ENCODE measurements at places on chromosomes 11 and 22.

DNA sequence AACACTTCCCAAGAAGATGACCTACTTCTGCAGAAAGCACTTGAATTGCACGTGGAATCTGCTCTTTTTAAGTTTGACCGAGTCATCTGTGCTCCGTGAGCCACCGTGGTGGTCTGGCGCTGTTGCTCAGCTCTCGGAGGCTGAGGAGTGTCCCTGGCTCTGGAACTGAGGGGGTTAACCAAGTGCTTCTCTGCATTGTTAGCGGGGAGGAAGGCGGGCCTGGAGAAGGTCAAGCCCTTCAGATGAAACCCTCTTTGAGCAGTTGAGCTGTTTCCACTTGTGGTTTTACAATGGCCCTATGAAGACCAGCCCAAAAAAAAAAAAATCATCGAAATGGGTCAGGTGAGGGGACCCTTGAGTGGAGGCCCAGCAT is 286.4 kb downstream of the NTM start:
- no peak for DNase-seq

GRCh38 chr11:91272089-91272488 is 952.5 kb upstream of the FAT3 start:
- no peak for DNase-seq

- DNase-seq, result no peak
Measured at GRCh38 chr11:30605036-30605605, 19.0 kb upstream of the MPPED2 start.

DNA sequence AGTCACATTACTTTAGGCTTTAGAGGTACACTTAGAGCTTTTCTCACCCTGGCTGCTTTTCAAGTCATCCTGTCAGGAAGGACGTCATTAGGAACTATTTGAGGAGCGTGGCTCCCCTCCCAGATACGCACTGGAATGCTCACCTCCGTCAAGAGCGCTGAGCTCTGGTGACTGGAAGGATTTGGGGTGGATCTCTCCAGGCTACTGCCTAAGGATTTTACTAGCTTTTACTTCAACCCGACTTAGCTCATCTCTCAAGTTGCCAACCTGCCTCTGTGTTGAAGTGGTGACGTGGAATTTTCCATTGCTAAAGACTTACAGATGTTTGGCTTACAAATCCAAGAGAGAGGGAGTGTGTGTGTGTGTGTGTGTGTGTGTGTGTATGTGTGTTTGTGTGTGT is 355.3 kb upstream of the CCDC90B start:
- no peak for DNase-seq

GRCh38 chr11:64849598-64850356 is 5.3 kb upstream of the CDC42BPG start:
- DNase-seq, result no peak

DNA sequence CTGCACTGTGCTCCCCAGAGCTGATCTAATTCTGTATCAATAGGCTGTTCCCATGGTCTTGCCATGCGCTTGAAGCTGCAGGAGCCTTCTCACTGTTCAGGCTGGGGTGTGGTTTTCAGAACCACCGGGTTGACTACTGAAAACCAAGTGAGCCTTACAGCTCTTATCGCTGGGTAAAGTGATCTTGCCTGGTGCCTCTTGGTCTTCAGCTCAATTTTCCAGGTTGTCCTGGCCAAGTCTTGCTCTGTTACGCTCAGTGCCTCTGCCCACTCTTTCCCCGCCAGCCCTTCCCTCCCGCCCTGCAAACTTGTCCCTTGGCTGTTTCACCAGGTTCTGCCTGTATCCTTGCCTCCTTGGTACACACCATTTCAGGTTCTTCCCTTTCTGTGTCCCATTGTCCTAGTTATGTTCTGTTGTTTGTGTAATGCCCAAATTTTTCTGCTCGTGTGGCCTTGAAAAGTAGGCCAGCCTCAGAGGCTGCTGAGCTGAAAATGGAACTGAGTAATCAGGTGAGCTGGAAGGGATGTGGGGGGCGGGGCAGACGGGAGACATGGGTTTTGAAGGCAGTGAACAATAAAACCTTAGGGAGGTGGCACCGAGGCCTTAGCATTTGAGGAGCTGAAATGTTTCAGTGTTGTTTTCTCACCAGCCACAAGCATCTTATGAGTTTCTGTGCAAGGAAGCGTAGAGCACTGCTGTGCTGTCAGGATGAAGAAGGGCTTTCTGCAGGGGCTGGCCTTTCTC is 11.2 kb downstream of the PEX26 start:
- no peak for DNase-seq

DNA sequence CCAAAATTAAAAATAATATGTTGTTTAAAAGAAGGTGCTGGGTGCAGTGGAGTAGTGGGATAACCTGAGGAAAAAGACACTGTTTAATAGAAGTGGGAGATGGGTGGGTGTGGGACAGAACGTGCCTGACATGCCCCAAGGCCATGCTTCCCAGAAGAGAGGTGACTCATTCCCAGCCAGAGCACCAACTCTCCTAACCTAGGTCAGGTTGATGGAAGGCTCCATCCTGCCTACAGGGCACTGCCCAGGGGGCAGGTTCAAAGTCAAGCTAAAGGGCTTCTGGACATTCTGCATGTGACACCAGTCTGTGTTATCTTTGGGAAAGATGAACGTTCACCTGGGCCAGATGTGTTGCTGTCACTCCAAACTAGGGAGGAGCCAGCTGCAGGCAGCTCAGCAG is 453.1 kb downstream of the SOX6 start:
- DNase-seq, result no peak

DNA sequence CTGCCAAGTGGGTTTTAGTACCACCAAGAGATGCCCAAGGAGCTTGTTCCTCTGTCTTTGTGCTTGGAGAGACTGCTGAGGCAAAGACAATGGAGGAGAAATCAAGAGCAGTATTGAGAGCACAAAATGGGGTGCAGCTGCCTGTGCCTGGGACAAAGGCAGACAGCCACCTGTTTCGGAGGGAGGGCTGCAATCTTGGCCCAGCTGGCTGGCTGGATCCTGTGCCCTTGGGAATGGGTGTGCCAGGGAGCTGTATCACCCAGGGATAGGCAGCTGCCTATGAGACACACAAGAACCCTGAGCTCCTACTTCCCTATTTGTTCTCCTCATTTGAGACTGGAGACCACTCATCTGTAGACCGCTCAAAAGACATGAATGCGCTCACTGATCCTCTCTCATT is 23.3 kb upstream of the CHRM4 start:
- no peak for DNase-seq

GRCh38 chr11:73612601-73613140 is 14.8 kb upstream of the FAM168A start:
- DNase-seq, result no peak

DNA sequence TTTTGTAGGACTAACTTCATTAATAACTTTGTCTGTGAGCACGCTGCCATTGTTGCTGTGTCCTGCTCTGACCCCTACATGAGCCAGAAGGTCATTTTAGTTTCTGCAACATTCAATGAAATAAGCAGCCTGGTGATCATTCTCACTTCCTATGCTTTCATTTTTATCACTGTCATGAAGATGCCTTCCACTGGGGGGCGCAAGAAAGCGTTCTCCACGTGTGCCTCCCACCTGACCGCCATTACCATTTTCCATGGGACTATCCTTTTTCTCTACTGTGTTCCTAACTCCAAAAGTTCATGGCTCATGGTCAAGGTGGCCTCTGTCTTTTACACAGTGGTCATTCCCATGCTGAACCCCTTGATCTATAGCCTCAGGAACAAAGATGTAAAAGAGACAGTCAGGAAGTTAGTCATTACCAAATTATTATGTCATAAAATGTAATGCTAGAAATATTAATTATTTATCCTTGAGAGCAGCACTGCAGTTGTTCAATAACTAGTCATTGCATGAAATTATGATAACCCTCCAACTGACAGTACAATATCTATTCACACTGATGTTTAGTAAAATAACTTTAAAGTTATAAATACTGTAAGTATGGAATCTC is 46.4 kb upstream of the OR5D13 start:
- no peak for DNase-seq

DNA sequence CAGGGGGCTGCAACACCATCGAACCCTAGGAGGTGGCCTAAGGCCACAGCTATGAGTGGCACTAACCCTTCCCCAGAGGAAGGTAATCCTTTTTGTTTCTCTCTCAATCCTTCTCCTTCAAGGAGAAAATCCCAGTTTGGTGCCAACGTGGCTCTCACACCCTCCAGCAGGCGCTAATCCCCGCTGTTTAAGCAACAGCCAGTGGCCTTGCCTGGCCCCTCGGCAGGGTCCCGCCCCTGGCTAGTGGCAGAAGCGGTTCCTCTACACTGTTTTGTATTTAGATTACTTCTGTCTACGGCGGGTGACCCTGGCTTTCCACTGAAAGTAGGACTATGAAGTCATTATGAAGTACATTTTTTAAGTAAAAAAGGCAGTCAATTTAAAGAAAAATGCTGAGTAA is 15.5 kb downstream of the GNAZ start:
- no peak for DNase-seq

GRCh38 chr11:33663121-33663520 is 37.5 kb downstream of the C11orf91 start:
- no peak for DNase-seq

DNA sequence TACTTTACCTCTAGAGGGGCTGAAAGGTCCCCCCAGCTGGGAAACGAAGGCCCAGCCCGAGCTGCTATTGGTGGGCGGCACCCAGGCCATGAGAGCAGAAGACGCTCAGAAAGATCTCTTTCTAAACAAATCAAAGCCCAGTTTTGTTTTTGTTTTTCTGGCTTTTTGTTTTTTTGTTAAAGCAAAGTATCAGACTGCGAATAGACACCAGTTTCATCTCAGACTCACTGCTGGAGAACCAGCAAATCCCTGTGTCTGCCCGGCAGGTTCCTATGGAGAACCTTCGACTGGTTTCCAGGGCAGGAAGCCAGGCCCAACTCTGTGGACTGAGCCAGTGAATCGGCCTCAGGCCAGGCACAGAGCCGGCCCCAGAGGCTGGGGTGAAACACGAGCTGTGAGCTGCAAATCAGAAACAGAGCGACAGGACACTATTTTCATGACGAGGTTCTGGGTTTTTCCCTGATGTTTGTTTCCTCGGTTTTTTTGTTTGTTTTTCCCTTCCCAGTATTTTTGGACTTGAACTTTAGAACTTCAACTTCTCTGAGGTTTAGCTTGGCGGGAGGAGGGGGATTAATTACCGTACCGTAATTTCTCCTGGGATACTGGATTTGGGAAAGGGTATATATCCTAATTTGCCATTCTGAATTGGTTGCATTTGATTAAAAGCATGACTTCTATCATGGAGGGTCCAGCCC is 16.0 kb upstream of the B4GALNT4 start:
- no peak for DNase-seq

- DNase-seq, result no peak
Measured at GRCh38 chr22:47547239-47547661, 784.8 kb downstream of the TBC1D22A start.
